NCI-H1105 (cell line): ENCODE measurements at places on chromosomes 12 and 14.

GRCh38 chr12:122006186-122006926 is 15.3 kb upstream of the BCL7A start:
- DNase-seq, result no peak

DNA sequence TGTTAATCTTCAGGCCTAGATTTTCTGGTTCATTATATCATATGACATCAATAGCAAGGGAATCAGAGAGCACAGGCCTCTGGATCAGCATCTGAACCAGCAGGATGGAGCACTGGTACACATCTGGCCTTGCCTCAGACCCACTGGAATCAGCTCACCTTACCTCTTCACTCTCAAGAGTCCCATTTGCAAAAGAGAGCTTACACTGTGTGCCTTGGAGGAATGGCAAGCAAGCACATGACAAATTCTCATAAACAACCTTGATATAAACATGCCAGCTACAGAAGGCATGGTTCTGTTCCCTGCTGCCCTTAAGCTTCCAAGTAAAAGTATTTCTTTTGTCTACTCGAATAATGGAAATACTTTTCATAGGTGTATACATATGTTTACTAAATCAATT is 128.6 kb upstream of the CPM start:
- no peak for DNase-seq

- no peak for DNase-seq
Observed at GRCh38 chr12:120013659-120014380, 24.8 kb downstream of the BICDL1 start.

DNA sequence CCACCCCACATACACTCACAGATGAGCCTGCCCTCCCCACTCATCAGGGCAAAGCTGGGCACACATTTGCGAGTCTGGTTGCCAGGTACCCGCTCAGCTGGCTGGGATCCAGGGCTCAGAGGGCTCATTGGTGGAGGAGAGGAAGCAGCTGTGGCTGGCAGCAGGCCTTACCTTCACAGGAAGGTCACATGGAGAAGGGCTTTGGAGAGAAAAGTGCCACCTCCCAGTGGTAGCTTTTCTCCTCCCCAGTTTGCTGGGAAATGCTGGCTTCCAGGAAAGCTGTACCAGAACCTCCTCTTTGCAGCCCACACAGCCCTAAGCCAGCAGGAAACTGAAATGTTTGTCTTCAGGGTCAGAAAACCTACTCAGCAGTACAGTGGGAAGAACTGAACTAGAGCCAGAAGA is 55.6 kb downstream of the LGMN start:
- peak; percentile 98 for DNase-seq

DNA sequence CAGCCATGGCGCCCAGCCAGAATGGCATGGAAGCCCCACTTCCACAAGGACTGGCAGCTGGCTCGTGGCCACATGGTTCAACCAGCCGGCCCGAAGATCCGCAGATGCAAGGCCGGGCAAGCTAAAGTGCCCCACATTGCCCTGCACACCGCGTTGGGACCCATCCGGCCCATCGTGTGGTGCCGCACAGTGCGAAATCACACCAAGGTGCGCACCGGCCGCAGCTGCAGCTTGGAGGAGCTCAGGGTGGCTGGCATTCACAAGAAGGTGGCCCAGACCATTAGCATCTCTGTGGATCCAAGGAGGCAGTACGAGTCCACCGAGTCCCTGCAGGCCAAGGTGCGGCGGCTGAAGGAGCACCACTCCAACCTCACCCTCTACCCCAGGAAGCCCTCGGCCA is 15.9 kb downstream of the CDC42BPB start:
- DNase-seq, result no peak

- DNase-seq, result no peak
Observed at GRCh38 chr12:93059925-93060665, 131.0 kb upstream of the EEA1 start.

DNA sequence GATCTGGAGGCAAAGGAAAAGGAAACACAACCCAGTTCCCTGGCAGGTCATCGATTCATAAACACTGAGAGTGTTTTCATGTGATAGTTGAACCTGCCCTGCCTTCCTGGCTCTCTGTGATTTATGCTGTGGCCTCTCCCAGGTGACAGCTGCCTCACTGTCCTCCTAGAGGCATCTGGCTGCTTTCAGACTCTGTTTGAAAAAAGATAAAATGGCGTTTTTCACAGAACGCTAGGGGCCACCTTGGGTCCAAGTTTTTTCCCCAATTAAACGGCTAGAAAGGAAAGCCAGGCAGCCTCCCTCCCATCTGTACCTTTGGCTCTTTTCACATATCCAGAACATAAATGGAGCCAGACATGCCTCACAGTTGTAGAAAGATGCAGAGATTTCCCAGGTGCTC is 252.6 kb upstream of the CCDC196 start:
- DNase-seq, result no peak

GRCh38 chr14:74898694-74899093 is 17.0 kb downstream of the DLST start:
- no peak for DNase-seq

GRCh38 chr14:56129092-56129491 is 10.9 kb downstream of the PELI2 start:
- no peak for DNase-seq

GRCh38 chr12:29902043-29902442 is 118.3 kb upstream of the TMTC1 start:
- no peak for DNase-seq

- DNase-seq, result no peak
Observed at GRCh38 chr12:92551853-92552397, 150.9 kb upstream of the PLEKHG7 start.

DNA sequence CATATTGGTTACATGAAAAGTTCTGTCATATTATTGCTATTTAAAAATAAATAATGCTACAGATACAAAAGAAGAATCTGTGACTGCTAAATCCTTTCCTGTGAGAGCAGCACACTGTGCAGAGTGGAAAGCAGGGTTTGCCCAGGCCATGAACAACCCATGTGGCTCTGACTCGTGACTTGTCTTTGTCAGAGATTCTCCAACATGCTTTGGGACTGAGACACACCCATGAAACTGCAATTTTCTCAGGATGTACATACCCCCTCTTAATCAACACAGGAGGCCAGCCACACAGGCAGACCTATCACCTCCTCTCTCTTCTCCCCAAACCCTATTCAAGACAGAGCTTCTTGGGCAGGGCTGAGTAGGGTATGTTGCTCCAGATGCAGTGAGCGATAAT is 96.8 kb upstream of the NTF3 start:
- no peak for DNase-seq

DNA sequence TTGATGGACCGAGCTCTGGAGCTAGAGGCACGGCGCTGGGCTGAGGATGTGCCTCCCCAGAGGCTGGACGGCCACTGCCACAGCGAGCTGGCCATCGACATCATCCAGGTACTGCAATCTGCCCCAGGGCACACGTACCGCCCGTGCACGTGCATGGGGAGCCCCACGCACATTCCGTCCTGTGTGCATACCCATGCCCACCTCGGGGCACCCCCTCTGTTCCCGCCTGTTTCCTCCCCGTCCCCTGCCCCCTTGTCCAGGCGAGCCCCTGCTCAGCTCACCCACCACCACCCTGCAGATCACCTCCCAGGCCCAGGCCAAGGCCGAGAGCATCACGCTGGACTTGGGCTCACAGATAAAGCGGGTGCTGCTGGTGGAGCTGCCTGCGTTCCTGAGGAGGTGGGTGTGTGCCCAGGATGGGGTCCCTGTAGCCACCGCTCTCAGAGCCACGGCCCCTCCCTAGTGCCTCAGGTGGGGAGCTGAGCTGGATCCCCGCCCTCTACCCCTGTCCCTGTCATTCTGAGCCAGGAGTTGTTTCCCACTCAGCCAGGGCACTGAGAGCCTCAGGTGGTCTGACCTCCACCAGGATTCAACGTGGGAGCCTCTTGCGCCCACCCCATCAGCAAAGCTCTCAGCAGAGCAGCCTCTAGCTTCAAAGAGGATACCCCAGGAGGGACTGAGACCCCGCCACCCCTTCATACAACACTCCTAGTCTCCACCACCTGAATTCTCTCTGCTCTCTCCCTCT is 6.9 kb downstream of the TNFAIP2 start:
- DNase-seq, result no peak

DNA sequence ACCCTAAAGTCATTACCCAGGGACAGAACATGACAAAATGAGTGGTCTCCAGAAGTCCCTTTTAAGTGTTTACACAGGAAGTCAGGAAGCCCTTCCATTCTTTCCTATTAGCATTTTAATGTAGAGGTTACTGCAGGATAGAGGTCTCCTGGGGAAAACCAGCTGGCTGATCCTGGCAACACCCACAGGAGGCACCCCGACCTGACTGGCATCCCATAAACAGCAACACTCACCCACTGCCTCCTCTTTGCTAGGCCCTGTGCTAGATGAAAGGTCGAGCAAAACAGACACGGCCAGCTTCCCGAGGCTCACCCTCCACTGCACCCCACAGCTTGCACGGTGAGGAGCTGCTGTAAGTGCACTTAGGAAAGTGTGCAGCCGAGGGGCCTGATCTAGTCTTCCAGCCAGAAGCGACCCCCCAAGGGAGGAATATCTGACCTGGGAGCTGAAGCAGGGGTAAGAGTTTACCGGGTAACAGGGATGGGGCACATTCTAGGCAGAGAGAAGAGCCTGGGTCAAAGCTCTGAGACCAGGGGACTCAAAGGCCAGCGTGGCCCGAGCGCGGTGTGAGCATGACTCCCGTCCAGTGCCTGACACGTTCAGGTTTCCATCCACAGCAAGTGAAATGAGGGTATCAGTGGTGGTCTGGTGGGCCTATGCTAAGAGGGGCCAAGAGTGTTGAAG is 9.0 kb downstream of the DAZAP2 start:
- DNase-seq, result no peak

GRCh38 chr12:115879354-115879753 is 398.1 kb downstream of the MED13L start:
- no peak for DNase-seq

DNA sequence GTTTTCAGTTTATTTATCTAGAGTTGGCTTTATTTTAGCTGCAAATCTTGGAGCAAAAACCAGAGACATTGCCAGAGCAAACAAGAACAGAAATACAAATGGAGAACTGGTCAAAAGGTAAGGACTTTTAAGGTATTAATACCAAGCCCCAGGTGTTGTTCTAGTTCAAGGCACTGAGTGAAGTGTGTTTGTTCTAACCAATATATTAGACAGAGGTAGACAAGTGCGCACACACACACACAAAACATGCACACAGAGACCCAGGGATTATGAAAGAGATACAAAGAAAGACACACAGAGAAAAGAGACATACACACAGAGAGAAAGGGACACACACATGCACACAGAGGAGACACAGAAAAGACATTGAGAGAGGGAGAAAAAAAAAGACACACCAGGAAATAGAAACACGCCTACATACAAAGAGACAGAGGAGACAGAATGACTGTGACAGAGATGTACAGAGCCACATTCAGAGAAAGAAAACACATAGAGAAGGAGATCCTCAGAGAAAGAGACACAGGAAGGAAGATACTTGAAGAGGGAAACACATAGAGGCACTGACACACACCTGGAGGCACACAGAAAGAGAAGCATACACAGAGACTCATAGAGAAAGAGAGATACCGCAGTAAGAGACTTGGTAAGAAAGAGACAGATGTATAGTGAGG is 50.2 kb downstream of the MIPOL1 start:
- no peak for DNase-seq

- DNase-seq, result no peak
Observed at GRCh38 chr12:127162902-127163301, 1104.1 kb upstream of the TMEM132C start.

GRCh38 chr12:85029456-85029855 is 6.6 kb downstream of the TSPAN19 start:
- peak; percentile 35 for DNase-seq

GRCh38 chr12:77560714-77561113 is 270.0 kb upstream of the NAV3 start:
- DNase-seq, result no peak

DNA sequence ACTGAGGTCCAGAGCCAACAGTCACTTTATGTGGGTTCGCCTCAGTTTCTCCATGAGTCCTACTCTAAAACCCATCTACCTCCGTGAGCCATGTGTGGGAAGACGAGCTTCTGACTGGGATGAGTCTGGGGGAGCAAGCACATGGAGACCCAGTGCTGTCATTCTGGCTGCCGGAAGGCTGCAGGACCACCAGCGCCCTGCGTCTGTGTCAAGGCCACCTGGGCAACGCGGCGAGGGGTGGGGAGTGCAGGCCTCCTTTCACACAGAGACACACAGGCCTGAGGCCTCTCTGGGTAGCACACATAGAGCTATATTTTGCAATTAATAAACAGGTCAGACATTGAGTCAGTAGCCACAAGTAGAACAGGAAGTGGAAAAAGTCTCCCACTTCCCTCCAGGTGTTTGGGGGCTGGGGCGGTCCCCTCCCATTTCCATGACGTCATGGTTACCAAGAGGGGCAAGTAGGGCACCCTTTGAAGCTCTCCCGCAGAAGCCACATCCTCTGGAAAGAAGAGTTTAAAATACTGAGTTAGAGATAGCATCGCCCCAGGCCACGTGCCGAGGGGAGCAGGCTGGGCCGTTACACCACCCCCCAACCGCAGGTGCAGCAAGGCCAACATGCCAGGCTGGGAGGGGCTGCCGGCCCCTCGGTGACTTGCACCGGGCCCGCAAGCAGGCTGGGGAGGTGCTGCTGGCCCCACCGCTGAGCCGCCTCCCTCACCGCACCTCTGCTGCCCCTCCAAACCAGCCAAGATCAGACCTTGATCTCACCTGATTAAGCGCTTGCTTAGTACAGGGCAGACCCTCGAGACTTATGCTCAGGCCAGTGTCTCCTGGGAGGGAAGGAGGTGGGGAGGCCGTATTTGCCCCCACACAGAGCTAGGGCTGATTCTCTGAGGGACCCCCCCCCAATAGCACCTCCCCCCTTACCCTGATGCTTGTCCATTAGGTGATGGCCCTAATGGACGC is 32.7 kb downstream of the DAD1 start:
- DNase-seq, result no peak

- DNase-seq, result no peak
Observed at GRCh38 chr12:108854451-108855283, 2.7 kb downstream of the SSH1 start.

GRCh38 chr12:3772380-3772779 is 19.5 kb upstream of the CRACR2A start:
- no peak for DNase-seq

GRCh38 chr12:74988156-74988555 is 221.5 kb downstream of the KCNC2 start:
- no peak for DNase-seq

DNA sequence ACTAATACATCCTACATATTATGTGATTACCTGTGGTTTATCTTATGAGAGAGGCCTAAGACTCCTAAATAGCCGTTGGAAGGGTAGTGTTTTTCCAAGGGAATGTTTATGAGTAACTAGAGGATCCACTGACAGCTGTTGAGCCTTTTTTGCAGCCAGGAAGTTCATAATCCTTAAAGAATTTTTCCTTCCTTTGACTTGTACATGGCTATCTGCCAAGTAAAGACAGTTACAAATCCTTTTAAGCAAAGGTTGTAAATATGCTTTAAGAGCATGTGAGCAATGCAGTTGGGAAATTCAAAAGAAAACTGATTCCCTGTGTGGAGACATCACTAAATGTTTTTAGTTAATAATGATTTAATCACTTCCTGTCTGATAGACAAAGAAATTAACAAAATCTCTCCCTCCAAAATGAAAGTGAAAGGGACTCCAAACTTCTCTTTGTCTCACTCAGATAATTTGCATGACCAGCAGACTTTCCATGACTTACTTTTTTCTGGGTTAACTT is 333.8 kb downstream of the PDZRN4 start:
- DNase-seq, result no peak

- DNase-seq, result no peak
Observed at GRCh38 chr12:68375756-68376695, 43.9 kb upstream of the MDM1 start.
